Amniotic stem cell (primary cell): ENCODE measurements at places on chromosomes 5 and 9.
A peak's percentile ranks its signal among the peaks of the same experiment; 100 is the strongest.

- no peak for DNase-seq
These were observed 96.7 kb downstream of the SNCAIP start for GRCh38 chr5:122408592-122409224.

- no peak for DNase-seq
These were observed 78.8 kb downstream of the ADAMTS2 start for GRCh38 chr5:179266291-179267070.

DNA sequence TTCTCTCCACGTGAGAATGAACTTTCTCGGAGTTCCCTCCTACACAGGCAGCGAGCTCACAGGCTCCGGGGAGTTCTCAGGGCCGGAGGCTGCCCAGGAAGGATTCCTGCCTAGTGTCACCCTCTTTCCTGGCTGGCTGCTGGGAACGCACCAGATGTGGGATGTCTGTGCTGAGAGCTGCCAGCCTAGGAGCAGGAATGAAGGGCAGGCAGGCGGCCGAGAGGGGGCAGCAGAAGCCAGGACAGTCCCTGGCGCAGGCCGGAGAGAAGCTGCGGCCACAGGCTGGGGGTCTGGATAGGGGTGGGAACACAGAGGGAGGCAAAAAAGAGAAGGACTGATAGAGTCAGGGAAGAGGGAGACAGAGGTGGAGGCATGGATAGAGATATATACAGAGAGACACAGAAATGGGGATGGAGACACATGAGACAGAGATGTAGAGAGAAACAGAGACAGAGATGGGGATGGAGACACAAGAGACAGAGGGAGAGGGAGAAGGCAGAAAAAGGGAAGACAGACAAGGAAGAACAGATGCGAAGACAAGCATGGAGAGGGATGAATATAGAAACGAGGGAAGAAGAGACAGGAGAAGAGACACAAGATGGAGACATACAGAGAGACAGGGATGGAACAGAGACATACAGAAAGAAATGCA lies 25.3 kb upstream of the ENHO start:
- no peak for DNase-seq

DNA sequence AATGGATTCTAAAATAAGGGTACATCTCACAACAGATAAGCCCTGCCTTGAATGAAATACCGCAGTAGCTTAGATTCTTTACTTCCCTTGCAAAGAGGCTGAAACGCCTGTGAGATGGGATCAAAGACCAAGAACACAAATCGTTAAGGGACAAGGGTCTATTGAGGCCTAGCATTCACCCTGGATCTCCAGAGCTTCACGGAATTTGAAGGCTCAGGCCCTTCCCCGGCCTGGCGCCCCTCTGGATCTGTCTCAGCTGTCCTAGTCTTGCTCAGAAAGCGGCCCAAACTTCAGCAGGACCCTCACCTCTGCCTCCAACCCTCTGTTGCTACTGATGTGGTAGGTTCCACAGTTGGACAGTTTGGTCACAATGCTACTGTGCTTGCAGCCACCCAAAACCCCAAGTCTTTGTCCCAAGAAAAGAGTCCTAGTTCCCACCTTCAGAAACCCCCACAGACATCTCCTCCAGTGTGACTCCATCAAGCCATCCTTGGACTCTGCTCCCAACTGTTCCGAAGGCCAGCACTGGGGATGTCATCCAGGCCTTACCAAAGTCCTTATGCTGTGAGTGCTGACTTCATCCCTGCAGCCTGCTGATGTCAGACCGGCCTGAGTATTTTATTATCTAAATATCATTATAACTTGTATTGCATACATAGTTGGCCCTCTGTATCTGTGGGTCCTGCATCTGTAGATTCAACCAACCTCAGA lies 9.4 kb downstream of the CORO2A start:
- DNase-seq, result no peak

DNA sequence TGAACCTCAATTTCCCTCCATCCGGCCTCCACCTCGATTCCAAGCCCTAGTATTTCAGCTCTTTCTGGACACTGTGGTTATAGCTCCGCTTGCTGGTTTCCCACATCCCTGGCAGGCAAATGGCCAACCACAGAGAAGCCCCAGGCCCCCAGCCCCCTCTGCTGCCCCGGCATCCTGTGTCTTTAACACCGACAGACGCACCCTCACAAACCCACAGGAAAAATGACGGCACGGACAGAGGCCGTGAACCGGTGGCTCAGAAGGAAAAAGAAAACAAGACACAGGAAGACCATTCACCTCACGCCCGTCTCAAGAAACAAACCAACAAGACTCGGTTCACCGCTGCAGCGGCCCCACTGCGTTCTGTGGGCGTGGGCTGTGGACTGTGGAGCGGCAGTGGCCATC lies 1.5 kb upstream of the CLIC3 start:
- no peak for DNase-seq

DNA sequence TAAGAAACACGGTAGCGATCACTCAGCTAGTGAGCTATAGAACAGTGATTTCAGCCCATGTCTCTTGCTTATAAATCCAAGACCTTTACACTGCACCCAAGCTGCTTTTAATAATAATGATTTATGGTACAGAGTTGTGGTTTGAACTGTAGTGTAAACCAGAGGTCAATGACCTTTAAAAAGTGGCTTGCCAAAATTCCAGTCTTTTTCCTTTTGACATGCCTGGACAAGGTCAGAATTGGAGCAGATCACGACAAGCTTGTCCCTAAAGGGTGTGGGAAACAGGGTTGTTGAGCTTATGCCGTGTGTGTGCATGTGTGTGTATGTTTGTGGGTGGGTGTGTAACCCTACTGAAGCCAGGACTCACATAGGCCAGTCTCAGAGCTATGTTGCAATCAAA lies 225.3 kb upstream of the CLINT1 start:
- no peak for DNase-seq

- DNase-seq, result no peak
These were observed 17.3 kb downstream of the ALDH1A1 start for GRCh38 chr9:72935595-72935994.

DNA sequence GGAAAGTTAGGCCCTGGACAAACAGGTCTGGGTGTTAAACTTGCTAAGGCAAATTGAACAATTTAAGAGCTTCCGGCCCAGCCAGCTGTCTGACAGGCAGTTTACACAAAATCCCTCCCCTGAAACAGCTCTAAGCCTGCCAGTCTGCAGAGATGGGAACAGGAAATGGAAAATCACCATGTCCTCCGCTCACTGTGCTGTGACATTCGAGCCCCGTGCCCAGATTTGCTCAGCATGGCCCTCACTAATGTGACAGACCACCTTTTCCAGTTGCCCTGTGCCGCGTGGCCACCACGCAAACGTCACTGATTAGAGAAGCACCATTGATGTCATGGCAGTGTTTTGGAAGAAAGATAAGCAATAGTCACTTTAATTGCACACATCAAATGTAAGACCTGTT lies 41.0 kb downstream of the CCNJL start:
- DNase-seq, result no peak

GRCh38 chr5:138660051-138660572 lies 84.9 kb upstream of the HSPA9 start:
- no peak for DNase-seq

- no peak for DNase-seq
These were observed 27.9 kb upstream of the SMU1 start for GRCh38 chr9:33104401-33104800.

DNA sequence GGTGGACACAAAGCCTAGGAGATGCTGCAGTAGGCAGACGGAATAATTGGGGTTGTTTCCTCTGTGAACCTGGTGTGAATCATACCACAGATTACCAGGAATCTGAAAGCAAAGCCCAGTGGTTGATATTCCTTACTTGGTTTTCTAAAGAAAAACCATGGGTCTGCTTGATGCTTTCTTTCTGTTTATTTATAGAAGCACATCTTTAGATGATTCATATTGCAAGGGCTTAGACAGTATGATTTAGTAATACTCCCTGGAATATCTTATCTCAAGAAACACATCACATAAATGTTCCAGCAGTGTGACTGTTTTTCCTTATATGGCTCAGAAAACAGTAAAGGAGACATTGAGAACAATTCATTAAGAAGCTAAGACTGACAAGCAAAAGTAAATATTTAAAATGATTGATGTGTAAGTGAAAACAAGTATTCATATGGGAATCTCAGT lies 623.3 kb downstream of the RAB3C start:
- no peak for DNase-seq

GRCh38 chr9:71743217-71743705 lies 25.1 kb downstream of the CEMIP2 start:
- no peak for DNase-seq

- DNase-seq, result no peak
These were observed 8.1 kb downstream of the HBEGF start for GRCh38 chr5:140338336-140338735.

- DNase-seq, result peak; percentile 97
These were observed 143.6 kb downstream of the LHFPL2 start for GRCh38 chr5:78504704-78505677.

DNA sequence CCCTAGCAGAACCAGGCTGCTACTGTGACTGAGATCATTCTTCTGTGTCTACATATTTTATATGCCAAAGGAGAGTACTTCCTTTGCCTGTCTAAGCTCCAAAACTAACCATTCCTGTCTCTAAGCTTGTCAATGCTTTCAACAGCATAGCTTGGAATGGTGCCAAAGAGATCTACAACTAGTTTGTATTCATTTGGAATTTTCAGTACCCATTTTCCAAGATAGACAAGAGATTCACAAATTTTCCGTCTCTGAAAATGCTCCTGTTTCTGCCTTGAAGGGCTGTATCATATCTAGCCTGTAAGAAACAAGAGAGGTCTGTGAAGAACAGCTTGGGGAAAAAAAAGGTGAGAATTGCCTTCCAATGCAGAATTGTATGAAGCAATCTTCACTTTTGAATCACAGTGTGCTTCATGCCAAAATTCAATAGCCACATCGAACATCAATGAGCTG lies 334.4 kb upstream of the ACTBL2 start:
- DNase-seq, result no peak

- no peak for DNase-seq
These were observed 92.1 kb downstream of the LMNB1 start for GRCh38 chr5:126869005-126869451.

DNA sequence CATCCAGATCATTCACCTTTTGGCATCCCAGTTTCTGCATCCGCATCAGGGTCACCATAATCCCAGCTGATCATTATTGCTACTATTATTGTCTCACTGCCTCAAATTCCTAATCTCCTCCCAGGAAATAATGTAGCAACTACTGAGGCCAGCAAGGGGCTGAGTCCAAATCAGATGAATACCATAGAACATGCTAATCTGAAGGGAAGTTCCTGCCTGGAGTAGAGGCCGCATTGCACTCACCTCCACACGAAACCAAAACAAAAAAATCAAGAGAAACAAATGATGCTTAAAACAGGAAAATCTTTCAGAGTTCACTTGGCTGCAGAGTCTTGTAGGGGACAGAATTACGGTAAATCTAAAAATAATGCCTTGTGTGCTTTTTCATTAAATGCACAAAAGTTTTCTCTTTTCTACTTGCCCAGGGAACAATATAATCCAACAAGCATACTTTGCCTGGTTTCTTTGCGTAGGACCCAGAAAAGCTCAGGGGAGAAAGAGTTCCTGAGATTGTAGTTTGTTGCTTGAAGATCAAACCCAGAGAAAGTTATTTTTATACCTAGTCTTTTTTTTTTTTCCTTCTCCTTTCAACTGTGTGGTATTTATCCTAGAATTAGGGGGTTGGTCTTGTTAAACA lies 87.7 kb upstream of the KLF4 start:
- no peak for DNase-seq

GRCh38 chr5:51383131-51384121 lies at the start of gene ISL1:
Gene ISL1 (plus strand): TSS chr5:51383448. CDS start chr5:51383672, 224 bp downstream.
- DNase-seq, result peak; percentile 35

DNA sequence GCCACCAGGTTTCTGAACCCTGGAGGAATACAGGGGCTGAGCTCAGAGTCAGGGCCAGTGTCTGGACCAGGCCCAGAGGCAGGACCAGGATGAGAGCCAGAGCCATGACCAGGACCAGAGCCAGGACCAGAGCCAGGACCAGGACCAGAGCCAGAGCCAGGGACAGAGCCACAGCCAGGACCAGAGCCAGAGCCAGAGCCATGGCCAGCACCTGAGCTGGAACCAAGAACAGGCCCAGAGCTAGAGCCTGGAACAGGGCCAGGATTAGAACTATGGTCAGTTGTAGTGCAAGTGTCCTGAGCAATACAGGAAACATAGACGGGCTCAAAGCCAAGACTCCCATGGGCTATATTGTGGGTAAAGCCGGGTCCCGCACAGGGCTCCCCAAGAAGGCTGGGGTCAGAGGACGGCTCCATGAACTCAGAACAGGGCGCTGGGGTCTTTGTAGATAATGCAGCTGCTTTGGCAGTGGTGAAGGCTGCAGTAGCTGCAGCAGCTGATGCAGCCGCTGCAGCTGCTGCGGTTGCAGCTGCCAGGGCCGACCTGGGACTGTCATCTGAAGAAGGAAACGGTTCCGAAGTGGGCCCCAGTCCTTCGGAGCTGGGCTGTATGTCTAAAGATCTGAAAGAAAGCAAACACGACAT lies 559 bp downstream of the SPAG8 start:
- DNase-seq, result no peak

DNA sequence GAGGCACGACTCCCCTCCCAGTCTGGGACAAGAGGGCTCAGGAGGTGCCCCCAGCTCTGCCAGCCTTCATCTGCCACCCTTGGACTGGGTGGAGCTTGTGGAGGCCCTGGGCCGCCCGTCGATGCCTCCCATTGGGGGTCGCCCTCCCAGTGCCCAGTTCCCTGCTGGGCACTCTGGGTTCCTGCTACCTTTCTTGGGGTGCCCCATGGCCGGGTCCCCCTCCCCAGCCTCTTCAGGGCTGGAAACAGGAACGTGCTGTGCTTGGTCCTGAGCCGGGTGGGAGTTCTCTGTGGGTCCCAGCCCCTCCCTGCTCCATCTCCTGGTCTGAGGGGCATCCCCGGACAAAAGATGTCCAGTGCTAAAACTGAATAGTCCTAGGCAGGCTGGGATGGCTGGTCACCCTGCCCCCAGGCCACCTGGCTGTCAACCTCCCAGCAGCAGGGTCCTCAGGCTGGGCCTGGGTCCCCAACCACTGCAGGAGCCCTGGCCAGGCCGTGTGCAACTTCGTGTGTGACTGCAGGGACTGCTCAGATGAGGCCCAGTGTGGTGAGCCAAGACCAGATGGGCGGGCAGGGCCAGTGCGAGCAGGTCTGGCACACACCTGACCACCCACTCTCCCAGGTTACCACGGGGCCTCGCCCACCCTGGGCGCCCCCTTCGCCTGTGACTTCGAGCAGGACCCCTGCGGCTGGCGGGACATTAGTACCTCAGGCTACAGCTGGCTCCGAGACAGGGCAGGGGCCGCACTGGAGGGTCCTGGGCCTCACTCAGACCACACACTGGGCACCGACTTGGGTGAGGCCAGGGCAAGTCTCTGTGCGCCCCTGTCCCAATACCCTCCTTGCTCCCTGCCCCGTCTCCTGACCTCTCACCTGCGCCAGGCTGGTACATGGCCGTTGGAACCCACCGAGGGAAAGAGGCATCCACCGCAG lies 784 bp downstream of the MAMDC4 start:
- DNase-seq, result no peak
